NCI-H1417 (cell line): ENCODE measurements at places on chromosomes 16 and 17.
A peak's percentile ranks its signal among the peaks of the same experiment; 100 is the strongest.

DNA sequence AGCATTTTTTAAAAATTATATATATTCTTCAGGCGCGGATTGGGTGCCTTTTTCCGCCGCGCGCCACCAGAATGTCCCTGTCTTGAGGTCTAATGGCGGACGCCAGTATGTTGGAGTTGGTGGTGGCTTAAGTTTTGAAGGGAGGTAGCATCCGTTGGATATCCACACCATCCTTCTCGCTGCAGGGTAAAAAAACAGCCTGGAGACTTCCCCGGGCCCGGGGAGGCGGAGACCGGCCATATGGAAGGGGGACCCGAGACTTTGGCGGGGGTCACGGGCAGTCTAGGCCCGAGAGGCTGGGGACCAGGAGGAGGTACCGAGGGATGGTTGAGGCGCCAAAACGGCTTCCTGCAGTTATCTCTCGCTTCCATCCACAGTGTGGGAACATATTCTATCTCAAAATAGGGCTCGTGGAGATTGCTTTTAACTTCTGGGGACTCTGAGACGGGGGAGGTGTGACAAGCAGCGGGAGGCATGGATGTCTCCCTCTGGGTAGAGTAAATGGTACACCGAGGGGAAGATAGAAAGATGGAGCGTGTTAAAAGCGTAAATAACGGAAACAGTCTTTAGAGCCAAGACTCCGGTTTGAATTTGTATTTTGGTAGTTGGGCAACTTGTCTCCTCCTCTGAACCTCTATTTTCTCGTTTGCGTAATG lies at the start of gene SF3B3:
Gene SF3B3, plus strand, starts transcription at position 74 of the 656 bp plus-strand sequence. CDS start 2,841 bp downstream, outside the sequence.
- DNase-seq = peak; percentile 46

GRCh38 chr17:57445772-57446472 lies 189.6 kb downstream of the MSI2 start:
- no peak for DNase-seq

- no peak for DNase-seq
These were observed 10.9 kb upstream of the C16orf54 start for GRCh38 chr16:29756654-29757053.

- no peak for DNase-seq
These were observed 23.6 kb downstream of the CLEC19A start for GRCh38 chr16:19309178-19309577.

GRCh38 chr16:78705694-78706093 lies 606.2 kb downstream of the WWOX start:
- peak; percentile 2 for DNase-seq

DNA sequence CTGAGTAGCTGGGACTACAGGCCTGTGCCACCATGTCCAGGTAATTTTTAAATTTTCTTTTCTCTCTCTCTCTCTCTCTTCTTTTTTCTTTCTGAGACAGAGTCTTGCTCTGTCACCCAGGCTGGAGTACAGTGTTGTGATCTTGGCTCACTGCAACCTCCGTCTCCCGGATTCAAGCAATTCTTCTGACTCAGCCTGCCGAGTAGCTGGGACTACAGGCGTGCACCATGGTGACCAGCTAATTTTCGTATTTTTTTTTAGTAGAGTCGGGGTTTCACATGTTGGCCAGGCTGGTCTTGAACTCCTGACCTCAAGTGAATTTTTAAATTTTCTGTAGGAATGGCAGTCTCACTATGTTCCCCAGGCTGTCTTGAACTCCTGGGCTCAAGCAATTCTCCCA lies 11.1 kb upstream of the ZNF652 start:
- DNase-seq = no peak
